ENCODE measurements at places on chromosomes 1 and 21.

DNA sequence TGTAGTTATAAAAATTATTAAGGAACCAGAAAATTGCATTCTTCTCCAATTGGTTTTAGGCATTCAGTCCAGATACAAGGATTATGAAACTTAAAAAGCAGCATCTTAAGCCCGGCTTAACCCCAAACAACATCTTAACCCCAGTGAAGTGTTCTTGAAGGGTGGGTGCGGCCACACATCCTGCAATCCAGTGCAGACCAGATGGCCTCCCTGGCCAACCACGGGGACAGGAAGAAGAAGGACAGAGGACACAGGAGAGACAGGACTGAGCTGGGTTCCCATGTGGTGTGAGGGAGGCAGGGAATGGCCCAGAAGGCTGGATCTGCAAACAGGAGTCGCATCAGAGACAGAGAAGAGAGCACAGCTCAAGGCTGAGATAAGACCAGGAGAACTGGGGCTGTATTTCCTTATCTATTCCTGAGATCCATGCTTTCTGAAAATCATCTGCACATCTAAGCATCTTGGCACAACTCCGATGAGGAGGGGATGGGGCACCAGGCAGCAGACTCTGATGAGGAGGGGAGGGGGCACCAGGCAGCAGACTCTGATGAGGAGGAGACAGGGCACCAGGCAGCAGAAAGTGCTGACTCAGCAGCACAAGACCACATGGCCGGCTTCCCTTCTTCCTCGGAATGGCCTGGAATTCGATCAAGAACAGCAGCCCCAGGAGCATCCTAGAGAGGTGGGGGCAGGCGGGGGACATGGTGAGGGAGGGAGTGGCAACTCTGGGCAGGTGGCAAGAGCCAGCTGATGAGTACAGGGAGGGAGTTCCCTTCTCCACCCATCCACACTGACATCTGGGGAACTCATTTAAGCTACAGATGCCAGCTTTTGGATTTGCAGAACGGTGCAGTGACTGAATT lies 26.6 kb downstream of the ABCG1 start:
- DNase-seq, result no peak

DNA sequence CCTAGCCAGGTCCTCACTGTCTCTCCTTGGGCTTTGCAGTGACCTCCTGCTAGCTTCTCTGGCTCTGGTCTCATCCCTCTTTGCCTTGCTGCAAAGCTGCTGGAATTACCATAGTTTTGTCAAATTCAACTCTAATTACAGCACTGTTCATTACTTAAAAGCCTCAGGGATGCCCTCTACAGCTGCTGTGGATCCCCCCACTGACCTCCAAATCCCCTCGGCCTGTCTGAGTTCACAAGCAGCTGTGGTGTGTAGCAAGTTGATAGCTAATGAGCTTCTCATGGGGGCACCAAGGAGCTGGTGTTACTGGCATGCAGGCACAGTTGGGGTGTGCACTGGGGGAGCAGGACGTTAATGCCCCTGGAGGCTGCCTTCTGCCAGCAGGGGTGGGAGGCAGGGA lies 24.8 kb downstream of the NIPAL3 start:
- no peak for DNase-seq

- DNase-seq, result no peak
These were observed 55.4 kb upstream of the LMO4 start for GRCh38 chr1:87273291-87273690.

- no peak for DNase-seq
These were observed 17.9 kb downstream of the ACBD6 start for GRCh38 chr1:180484490-180484889.

DNA sequence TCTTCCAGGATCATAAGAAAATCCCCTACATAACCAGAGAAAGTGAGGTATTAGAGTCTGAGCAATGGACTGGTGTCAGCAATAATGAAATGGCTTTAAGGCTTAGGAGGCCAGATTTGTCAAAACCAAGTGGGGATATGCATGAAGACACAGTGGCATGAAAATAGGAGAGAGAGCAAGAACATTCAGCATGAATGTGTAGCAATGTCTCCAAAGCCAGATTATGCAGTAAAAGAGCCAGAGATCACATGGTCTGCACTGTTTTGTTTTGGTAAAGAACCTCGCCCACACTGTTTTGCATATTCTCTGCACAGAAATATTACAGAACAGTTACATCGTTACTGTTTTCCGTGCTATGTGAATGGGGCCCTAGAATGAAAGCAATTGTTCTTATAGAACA lies 589.4 kb downstream of the PLPP3 start:
- DNase-seq, result no peak

DNA sequence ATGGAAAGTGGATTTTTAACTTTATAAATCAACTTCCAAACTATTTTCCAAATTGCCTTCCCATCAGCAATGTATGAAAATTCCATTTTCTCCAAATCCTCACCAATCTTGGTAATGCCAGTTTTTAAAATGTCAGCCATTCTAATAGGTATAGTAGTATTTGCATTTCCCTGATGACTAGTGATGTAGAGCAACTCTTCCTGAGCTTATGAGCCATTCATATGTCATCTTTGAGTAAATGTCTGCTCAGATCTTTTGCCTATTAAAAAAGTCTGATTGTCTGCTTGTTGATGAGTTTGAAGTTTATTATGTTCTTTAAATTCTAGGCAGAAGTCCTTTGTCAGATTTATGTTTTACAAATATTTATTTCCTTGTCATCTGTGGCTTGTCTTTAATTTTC lies 54.7 kb downstream of the KDM1A start:
- DNase-seq, result no peak

- DNase-seq, result no peak
These were observed 111.9 kb downstream of the CACHD1 start for GRCh38 chr1:64581843-64582185.

DNA sequence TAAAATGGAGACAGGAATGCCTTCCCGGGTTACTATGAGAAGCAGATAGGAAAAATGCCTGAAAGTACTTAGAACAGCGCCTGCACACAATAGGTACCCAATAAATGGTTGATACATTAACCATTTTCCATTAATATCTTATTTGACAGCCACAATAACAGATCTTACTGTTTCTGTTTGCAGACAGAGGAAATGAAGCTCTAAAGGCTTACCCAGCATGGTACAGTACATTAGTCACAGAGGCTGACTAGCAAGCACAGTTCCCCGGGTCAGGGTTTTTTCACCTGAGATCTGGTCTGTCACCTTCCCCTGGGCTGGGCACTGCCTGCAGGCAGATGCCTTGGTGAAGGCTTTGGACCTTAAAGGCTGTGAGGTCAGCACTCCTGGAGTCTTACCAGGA lies 2.9 kb downstream of the TRIM63 start:
- DNase-seq, result no peak

- DNase-seq, result no peak
These were observed 20.2 kb downstream of the COLGALT2 start for GRCh38 chr1:184017306-184017705.

DNA sequence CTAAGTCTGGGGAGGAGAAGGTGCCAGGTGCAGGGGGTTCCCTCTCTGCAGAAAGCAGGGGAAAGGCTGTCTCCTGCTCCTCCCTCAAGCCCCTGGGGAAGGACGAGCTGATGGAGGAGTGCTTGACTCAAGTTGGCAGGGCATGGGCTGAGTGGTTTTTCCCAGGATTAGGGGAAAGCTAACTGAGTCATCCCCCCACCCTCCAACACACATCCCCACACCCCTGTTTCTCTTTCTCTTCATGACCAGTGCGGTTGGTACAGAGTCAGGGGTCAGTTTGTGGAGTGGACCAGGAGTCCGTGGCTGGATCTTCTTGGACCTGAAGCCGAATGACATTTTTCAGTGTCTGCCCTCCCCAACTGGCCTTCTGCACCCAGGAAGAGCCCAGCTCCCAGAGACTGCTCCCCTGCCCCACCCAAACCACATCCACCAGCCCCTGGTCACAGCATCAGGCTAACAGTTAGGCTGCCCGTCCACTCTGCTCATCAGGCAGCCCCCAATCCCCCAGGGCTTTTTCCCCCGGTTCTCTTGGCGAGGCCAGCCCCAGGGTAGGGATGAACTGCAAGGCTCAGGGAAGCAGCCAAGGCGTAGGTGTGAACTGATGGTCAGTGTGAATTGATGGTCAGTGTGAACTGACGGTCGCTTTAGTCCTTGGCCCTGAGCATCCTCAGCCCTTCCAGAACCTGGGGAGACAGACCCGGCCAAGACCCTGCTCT lies 81.0 kb downstream of the PAX7 start:
- no peak for DNase-seq

GRCh38 chr1:155598842-155599331 lies 11.1 kb upstream of the MSTO1 start:
- peak; percentile 56 for DNase-seq

GRCh38 chr1:95496773-95497172 lies 262.8 kb downstream of the RWDD3 start:
- DNase-seq, result no peak

- no peak for DNase-seq
These were observed 569.0 kb downstream of the SMYD3 start for GRCh38 chr1:245938046-245938435.

DNA sequence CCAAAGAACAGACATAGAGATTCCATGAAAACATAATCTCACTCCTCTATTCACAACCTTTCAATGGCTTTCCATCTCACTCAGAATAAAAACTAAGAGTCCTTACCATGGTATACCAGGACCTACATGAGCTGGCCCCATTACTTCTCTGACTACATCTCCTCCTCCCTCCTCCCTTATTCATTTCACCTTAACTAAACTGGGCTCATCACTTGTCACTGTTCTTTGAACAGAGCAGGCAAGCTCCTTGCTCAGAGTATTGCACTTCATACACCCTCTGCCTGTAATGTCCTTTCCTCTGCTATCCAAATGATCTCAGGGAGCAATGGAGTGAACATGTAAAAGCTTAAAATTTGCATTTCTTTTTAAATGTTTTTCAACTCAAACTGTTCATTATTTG lies 142.0 kb downstream of the MRPL39 start:
- DNase-seq, result no peak

GRCh38 chr1:88566615-88567387 lies 117.3 kb upstream of the PKN2 start:
- no peak for DNase-seq

- DNase-seq, result no peak
These were observed 32.2 kb downstream of the POFUT2 start for GRCh38 chr21:45255381-45256020.

DNA sequence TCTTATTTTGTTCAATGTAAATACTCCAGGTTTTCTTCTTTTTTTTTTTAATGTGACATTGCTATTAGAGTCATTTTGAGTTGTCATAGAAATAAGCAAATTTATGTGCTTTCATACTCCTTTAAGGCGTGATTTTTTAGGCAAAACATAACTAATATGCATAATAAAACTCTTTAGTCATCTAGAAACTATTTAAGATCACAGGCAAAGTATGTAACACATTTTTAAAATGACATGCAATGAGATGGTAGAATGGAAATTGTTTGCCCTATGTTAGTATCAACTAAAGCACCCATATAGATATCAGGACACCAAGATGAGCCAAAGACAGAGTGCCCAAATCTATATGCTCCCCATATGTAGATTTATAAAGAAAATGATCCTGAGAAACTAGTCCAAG lies 41.5 kb upstream of the SGIP1 start:
- peak; percentile 17 for DNase-seq

GRCh38 chr21:15820852-15821379 lies 91.1 kb downstream of the USP25 start:
- no peak for DNase-seq

GRCh38 chr1:63547621-63548294 lies 24.4 kb downstream of the EFCAB7 start:
- DNase-seq, result no peak

- DNase-seq, result no peak
These were observed 12.1 kb upstream of the AIM2 start for GRCh38 chr1:159088546-159089183.

DNA sequence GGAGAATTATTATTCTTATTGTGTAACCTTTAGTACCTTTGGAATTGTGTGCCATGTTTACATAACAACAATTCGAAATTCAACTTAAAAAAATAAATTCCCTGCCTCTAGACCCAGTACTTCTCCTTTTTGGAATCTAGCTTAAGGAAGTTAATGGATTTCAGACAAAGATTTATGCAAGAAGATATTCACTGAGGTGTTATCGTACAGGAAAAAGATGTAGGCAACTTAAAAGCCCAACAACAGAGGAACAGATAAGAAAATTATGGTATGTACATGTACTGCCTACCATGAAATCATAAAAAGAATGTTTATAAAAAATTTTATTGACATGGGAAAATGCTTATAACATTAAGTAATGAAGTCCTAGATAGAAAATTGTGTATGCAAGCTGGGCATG lies 18.2 kb upstream of the STMN1 start:
- no peak for DNase-seq

- DNase-seq, result peak; percentile 88
These were observed 1.8 kb downstream of the ARF1 start for GRCh38 chr1:228084325-228084724.
